Psoas muscle (tissue), 8 donors: ENCODE measurements at places on chromosomes 16 and 17. TPM values are rescaled to one million over a fixed set of nuclear protein-coding genes. Genes with fewer than 3 reads are reported as not detected.

DNA sequence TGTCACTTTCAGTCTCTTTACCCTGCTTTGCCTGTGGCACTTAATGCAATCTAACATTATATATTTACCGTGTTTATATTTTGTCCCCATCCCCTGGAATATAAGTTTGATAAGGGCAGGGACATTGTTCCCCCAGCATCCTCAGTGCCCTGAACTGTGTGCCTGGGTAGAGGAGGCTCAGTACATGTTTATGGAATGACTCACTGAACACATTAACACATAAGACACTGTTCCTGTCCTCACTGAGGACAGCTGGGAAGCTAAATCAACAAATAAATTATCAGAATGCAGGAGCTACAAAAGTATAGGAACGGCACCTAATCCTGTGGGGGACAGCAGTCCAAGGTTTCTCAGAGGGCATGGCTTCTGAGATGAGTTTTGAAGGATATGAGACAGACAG, 27.8 kb downstream of the GRIN2A start:
- no peaks in the 10 kb centered on the region for H3K36me3 ChIP-seq
- no peak for DNase-seq
- no peaks in the 10 kb centered on the region for H3K27me3 ChIP-seq
- H3K4me3 ChIP-seq, result no peak overlapping the region

DNA sequence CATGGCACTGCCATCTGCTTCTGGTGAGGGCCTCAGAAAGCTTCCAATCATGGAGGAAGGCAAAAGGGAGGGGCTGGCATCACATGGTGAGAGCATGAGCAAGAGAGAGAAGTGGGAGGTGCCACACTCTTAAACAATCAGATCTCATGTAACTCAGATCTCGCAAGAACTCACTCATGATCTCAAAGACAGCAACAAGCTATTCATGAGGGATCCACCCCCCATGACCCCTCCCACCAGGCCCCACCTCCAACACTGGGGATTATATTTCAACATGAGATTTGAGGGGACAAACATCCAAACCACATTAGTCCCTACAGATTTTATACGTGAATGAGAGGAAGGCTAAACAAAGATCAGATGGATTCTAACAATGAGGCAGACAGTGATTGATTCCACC, 8.9 kb upstream of the TMEM132E start:
- H3K27me3 ChIP-seq, result peaks cover 75% of the 10 kb centered on the region
- no peak for DNase-seq
- no peak overlapping the region for H3K4me3 ChIP-seq
- H3K27ac ChIP-seq, result no peak overlapping the region
- H3K4me1 ChIP-seq, result no peaks in the 10 kb centered on the region

- no peak overlapping the region for H3K27ac ChIP-seq
- no peak for DNase-seq
- H3K4me3 ChIP-seq, result no peak overlapping the region
- no peaks in the 10 kb centered on the region for H3K4me1 ChIP-seq
- H3K36me3 ChIP-seq, result no peaks in the 10 kb centered on the region
- no peaks in the 10 kb centered on the region for H3K27me3 ChIP-seq
These were observed 132.9 kb upstream of the ANKFN1 start for GRCh38 chr17:56020369-56020768.

GRCh38 chr17:81707725-81708646, 4.1 kb upstream of the SLC25A10 start:
- H3K27ac ChIP-seq, result no peak overlapping the region
- no peak overlapping the region for H3K4me3 ChIP-seq
- no peaks in the 10 kb centered on the region for H3K27me3 ChIP-seq
- H3K4me1 ChIP-seq, result peaks cover 25% of the 10 kb centered on the region
- no peak for DNase-seq

DNA sequence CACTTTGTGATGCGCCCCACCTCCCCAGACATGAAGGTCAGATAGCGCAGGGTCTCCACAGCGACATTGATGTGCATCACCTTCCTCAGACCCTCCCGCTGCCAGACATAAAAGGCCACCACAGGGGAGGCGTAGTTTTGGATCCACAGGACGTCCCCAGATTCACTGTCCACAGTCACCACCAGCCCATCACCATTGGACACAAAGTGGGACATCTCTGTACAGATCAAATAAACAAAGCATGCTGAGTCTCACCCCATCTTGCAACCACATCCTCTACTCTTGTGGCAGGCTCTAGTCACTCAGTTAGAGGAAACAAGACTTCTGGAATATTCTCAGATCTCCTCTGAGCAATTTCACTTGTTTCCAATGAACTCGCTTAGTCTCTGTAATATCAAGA, 46.3 kb upstream of the ICAM2 start:
- no peaks in the 10 kb centered on the region for H3K27me3 ChIP-seq
- no peaks in the 10 kb centered on the region for H3K4me1 ChIP-seq
- H3K4me3 ChIP-seq, result no peak overlapping the region

- H3K27me3 ChIP-seq, result no peaks in the 10 kb centered on the region
- no peak overlapping the region for H3K27ac ChIP-seq
- H3K4me3 ChIP-seq, result no peak overlapping the region
- H3K4me1 ChIP-seq, result peaks cover 28% of the 10 kb centered on the region
These were observed 10.3 kb upstream of the SBK1 start for GRCh38 chr16:28282045-28282444.

GRCh38 chr16:87849419-87850008, 19.8 kb downstream of the SLC7A5 start:
- peaks cover 88% of the 10 kb centered on the region for H3K4me1 ChIP-seq
- H3K36me3 ChIP-seq, result no peaks in the 10 kb centered on the region
- peak overlapping the region; percentile 81 for H3K27ac ChIP-seq
- DNase-seq, result peak; percentile 46
- no peak overlapping the region for H3K4me3 ChIP-seq
- no peaks in the 10 kb centered on the region for H3K27me3 ChIP-seq

DNA sequence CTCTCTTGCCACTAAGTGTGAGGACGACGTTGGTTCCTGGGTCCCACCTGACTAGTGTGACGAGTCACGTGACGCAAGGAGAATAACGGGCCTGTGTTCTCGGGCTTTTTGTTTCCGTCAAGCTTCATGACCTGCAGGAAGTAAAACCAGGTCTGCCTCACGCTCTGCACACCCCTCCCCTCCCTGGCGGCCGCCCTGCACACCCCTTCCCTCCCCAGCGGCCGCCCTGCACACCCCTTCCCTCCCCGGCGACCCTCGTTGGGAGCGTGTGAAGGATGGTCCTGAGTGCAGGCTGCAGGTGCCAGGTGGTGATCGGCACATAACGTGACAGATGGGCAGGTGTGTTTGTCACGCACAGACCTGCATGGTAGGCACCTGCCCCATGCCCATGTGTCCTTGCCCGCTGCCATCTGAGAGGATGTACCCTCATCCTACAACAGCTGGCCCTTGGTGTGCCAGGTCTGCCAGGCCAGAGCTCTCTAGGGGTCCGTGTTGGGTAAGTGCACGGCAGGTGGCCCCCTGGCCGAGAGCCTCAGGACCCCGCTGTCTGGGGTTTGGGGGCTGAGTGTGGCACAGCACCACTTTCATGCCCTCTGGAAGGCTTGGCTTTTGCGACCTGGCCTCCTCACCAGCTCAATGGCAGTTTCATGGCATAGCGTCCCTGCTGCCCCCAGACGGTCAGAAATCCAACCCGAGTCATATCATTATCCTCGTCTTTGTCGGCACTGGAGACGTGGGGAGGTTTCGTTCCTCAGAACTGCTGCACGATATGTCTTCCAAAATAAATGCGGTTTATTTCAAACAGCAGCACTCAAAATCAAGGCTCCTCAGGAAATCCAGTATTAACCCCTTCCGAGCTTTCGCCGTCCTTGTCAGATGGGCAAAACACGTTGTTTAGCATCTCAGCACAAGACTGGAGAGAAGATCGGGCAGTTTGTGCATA, 191.8 kb upstream of the CHMP6 start:
- no peaks in the 10 kb centered on the region for H3K36me3 ChIP-seq
- peaks cover 17% of the 10 kb centered on the region for H3K4me1 ChIP-seq
- no peak overlapping the region for H3K27ac ChIP-seq

DNA sequence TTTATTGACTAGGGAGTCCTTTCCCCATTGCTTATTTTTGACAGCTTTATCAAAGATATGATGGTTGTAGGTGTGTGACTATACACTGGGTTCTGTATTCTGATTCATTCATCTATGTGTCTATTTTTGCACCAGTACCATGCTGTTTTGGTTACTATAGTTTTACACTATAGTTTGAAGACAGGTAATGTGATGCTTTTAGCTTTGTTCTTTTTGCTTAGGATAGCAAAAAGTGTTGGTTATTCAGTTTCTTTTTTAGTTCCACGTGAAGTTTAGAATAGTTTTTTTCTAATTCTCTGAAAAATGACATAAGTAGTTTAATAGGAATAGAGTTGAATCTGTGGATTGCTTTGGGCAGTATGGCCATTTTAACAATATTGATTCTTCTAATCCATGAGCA, 50.1 kb downstream of the NACA2 start:
- no peak overlapping the region for H3K27ac ChIP-seq
- H3K27me3 ChIP-seq, result no peaks in the 10 kb centered on the region
- no peaks in the 10 kb centered on the region for H3K36me3 ChIP-seq
- H3K4me1 ChIP-seq, result no peaks in the 10 kb centered on the region

DNA sequence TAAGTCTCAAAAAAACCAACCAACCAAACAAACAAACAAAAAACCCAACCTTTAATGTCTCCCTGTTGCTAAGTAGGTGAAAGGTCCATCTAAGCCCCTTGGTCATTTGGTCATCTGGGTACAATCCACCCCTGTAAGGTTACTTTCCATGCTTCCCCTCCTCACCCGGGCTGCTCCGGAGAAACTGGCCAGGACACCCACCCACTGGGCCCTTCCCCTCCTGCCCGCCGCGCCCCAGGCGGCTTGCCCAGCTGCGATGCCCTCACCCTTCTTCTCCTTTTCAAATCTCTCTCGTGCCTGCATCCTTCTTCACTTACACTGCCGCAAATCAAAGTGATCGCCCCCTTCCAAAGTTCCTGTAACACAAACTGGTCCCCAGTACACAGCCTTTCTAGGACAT, 2.0 kb downstream of the NTAN1 start:
- H3K27me3 ChIP-seq, result no peaks in the 10 kb centered on the region
- no peak overlapping the region for H3K4me3 ChIP-seq
- DNase-seq, result no peak
- H3K4me1 ChIP-seq, result peaks cover 4% of the 10 kb centered on the region
- peaks cover 14% of the 10 kb centered on the region for H3K36me3 ChIP-seq

The ZG16 gene
- polyA plus RNA-seq, result 0.01 TPM

The STH gene
- 0.26 TPM for polyA plus RNA-seq

The RPA1 gene
- 22.1 TPM for polyA plus RNA-seq
